Large intestine (tissue), 12 donors: ENCODE measurements at places on chromosomes 6 and 20.

GRCh38 chr6:52285177-52286068 lies 881 bp upstream of the MCM3 start:
- no peak for DNase-seq

DNA sequence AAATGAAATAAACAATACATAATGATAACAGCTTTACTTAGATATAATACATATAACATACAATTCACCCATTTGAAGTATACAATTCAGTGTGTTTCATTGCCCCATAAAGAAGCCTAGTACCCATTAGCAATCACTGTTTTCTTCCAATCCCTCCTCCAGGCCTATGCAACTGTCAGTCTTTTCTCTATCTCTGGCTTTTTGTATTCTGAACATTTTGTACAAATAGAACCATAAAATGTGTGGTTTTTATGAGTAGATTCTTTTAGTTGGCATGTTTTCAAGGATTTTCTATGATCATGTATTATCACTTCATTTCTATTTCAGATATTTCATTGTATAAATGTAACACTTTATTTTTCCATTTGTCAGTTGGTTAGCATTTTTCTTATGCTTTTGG lies 54.6 kb upstream of the MYO6 start:
- DNase-seq: no peak

- DNase-seq: peak; percentile 89
Measured at GRCh38 chr6:39203436-39204159, 25.7 kb downstream of the KCNK5 start.

DNA sequence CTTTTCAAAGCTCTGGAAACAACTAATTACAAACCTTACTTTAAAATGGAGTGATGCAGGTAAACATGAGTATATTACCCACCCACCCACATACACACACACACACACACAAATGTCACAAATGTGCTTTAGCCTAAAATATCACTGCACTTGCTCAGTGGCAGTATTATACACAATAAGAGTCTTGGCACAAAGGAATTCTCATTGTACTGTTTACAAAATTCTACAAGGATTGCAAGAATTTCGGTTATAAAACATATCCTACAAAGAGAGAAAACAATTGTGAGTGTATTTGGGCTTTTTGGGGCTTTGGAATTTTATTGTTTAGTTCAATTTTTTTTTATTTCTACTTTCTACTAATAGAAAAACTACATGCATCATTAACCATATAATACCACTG lies 113.2 kb upstream of the BEND6 start:
- DNase-seq: no peak

- DNase-seq: no peak
Measured at GRCh38 chr6:127897484-127897883, 3.4 kb downstream of the THEMIS start.
